Breast epithelium (tissue), 4 donors: ENCODE measurements at places on chromosomes 7 and 10. TPM values are rescaled to one million over a fixed set of nuclear protein-coding genes. Genes with fewer than 3 reads are reported as not detected.
A peak's percentile ranks its signal among the peaks of the same experiment; 100 is the strongest.

DNA sequence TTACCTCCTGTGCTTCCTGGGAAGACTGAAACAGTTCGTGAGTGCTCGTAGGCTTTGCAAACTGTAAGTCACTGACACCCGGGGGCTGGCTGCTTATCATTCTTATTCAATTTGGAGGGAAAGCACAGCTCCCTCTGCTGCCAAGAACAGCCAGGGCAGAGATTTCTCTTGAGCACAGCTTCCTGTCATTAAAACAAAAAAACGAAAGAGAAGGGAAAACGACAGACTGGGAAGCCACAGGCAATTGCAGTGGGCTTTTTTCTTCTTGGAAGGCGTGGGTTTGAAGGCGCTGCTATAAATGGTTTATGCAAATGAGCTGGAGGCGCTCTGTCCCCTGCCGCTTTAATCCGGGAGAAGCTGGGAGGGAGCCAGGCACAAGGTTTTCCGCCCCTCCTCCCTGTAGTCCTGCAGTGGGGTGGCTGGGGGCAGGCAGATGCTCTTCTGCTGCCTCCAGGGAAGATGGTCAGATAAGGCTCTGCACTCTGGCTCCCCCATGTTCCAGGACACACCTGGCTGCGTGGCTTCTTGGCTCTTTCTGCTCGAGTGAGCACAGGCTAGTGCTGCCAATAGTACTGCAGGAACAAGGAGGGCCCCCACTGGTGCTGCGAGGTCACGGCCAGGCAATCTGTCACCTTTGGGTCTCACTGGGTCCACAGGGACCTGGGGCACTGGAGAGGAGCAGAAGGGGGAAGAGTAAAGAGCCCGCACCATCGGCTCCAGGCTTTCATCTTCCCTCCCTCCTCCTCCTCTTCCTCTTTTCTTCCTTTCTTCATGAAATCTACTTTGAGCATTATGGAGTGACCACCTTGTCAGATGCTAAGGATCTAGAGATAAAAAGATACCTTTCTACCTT, 49.5 kb downstream of the NEURL1 start:
- peak overlapping the region; percentile 54 for H3K4me3 ChIP-seq
- H3K27me3 ChIP-seq, result no peaks in the 10 kb centered on the region
- no peaks in the 10 kb centered on the region for H3K36me3 ChIP-seq
- H3K4me1 ChIP-seq, result no peaks in the 10 kb centered on the region

- H3K4me1 ChIP-seq, result no peaks in the 10 kb centered on the region
- H3K27ac ChIP-seq, result peak overlapping the region; percentile 86
- no peak for DNase-seq
- H3K4me3 ChIP-seq, result no peak overlapping the region
- no peaks in the 10 kb centered on the region for H3K27me3 ChIP-seq
These were observed 7.7 kb upstream of the NDST2 start for GRCh38 chr10:73819081-73819480.

- no peak overlapping the region for H3K27ac ChIP-seq
- no peak overlapping the region for H3K4me3 ChIP-seq
- no peaks in the 10 kb centered on the region for H3K27me3 ChIP-seq
- H3K4me1 ChIP-seq, result no peaks in the 10 kb centered on the region
- no peaks in the 10 kb centered on the region for H3K36me3 ChIP-seq
- DNase-seq, result no peak
These were observed 12.0 kb downstream of the JCAD start for GRCh38 chr10:30047430-30047829.

Gene STOX1
- total RNA-seq, result 17.3 TPM

Gene FAM13C
- 13.9 TPM for total RNA-seq
